ENCODE measurements at places on chromosomes 2 and 18. TPM values are rescaled to one million over a fixed set of nuclear protein-coding genes. Genes with fewer than 3 reads are reported as not detected.

Gene C2orf66
- 1.2 TPM for polyA plus RNA-seq

Gene MC2R
- polyA plus RNA-seq = 48.4 TPM

Gene PMAIP1
- polyA plus RNA-seq = 0.88 TPM

Gene GPR155
- polyA plus RNA-seq = 3.9 TPM

Gene RESP18
- not detected for polyA plus RNA-seq

Gene MITD1
- 51.1 TPM for polyA plus RNA-seq

Gene DUSP11
- 11.3 TPM for polyA plus RNA-seq

Gene PHOSPHO2
- polyA plus RNA-seq = 2.4 TPM

Gene ANKRD12
- 21.2 TPM for polyA plus RNA-seq

All from adrenal gland (tissue), 19 donors.